ENCODE measurements at places on chromosomes 16 and 17.

DNA sequence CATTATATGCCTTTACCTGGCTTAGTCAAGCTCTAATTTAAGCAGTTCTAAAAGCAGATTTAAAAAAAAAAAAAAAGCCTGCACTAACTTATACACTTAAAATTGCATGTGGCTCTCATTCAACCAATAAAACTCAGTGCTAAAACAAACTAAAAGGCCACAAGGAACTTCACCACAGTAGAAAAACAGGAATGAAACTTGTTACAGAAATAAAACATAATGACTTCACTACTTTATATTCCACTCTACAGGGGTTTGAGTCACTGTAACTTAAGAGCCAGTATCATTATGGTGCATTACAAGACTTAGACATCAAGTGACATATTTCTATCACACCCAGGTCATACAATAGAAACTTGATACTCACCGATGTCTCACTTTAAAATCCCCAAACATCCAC, 11.1 kb downstream of the CA10 start:
- no peak for DNase-seq

GRCh38 chr16:53752560-53752959, 48.6 kb downstream of the FTO start:
- no peak for DNase-seq

- DNase-seq, result no peak
These were observed 1.6 kb upstream of the CCL13 start for GRCh38 chr17:34354637-34355036.

DNA sequence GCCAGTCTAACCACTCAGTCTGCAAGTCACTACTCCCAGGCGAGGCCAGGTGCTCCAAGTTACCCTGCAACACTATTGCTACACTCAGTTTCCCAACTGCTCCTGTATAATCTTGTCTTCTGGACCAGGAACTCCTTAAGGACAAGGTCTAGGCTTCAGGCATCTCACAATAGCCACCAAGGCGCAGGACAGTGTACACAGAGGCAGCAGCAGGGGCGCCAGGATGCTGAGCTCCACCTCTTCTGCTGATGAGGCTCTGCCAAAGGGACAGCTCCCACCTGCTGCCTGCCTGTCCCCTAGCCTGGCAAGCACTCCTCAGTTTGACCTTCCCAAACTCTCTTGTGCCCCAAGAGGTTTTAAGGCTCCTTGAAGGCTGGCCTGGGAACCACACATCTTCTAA, 3.4 kb downstream of the SLC25A11 start:
- DNase-seq, result no peak

DNA sequence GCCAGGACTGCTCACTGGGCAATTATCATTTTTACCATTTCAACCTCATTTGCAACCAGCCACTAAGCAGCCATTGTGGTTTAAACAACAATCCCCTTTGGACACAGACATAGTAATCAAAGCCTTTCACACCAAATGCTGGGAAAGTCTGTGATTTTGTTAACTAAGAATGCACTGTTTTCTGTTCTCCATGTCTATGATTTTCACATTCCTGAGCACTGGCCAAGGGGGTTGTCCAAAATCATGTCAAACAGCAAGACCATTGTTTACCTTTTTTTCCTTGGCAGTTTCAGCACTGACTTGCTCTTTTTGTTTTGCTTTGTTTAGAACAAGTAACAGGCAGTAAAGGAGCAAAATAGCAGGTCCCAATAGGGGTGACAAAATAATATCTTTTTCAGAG, 106.3 kb upstream of the SIAH1 start:
- DNase-seq, result no peak

DNA sequence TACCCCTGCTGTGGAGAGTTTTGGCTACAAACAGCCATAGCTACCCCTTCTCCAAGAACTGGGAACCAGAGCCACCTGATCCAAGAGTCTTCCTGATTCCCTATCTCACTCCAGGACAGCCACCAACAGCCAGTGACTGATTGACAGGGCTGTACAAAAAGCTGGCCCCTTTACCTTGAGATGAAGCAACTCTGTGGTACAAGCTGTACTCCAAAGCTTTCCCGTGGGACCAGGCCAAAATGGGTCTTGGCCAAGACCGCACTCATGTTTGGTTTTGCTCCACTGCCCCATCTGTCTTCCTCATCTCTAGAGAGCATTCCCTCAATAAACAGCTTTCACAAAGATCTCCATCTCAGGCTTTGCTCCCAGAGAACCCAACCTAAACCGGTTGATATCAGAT, 43.6 kb downstream of the RNF157 start:
- DNase-seq, result no peak

DNA sequence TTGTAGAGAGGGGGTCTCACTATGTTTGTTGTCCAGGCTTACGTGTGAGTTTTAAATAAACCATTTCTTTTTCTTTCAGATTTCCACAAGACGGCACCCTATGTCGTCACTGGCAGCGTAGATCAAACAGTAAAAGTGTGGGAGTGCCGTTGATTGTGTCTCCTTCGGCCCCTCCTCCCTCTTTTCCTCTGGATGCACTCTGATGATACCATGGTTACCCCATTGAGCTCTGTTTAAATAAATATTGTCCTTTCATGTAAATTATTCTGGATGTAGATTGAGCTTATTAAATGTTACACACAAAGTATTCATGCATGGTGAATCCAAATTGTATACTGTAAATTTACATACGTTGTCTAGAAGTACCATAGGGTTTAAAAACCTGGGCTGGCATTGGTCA, 29.9 kb downstream of the CLUH start:
- no peak for DNase-seq

- DNase-seq, result no peak
These were observed 96.9 kb downstream of the RAB11FIP4 start for GRCh38 chr17:31488264-31488981.

DNA sequence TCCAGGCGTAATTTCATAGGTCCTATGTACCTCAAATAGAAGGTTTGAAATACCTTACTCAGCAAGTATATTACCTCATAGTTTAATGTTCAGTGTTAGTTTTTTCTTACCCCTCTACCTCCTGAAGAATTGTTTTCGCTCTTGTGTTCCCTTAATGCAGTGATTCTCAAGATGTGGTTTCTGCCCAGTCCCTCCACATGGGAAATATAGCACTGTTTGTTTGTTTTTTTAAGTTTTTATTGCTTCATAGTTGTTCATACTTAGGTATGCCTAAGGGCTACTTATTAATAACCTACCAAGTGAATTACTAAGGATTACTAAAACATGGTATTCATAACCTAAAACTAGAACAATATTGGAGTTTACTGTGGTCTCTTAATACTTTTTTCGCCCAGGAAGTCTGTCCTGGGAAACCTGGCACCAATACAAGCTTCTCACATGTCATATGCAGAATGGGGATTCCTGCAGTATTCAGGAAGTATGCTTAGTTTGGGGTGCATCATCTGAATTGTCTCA, 5.0 kb downstream of the RSPRY1 start:
- no peak for DNase-seq

- no peak for DNase-seq
These were observed 56.0 kb downstream of the WIPI1 start for GRCh38 chr17:68401288-68401687.

GRCh38 chr17:14361945-14362508, 61.1 kb downstream of the HS3ST3B1 start:
- DNase-seq, result no peak

DNA sequence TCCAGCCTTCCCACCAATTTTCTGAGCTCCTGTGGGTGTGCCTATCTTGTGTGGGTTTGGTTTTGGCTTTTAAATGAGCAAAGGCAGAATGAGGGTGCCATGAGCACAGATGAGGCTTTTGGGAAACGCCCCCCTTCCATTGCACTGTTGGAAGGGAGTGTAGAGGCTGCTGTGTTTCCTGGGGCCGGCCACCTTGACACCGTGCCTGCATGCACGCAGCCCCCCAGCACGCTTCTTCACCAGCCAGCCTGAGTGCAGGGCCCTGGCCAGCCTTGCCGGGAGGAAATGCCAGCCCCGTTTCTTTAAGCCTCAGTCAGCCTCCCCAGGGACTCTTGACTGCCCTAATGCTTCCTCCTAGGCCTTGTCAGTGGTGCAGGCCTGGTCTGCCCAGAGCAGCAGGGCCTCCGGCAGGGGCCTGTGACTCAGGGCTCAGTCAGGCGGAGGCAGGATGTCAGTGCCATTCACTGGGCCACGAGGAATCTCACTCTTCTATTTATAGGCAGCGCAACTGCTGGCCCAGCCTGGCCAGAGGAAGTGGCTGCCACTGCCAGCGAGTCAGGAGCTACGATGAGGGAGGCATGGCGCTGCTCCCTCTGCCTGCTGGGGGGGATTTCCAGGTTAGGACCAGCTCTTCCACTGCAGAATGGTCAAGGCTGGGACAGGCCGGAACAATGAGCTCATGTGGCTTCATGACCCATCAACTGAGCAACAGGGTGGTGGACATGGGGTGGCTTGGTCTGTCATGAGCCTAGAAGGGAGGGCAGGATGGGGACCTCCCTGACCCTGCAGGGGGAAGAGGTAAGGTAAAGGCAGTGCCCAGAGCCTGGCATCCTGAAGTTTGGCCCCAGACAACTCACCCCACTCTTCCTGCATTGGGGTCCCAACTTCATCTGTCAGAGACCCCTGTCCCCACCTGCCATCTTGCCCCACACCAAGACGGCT, 205.2 kb downstream of the RAB11FIP4 start:
- DNase-seq, result no peak

DNA sequence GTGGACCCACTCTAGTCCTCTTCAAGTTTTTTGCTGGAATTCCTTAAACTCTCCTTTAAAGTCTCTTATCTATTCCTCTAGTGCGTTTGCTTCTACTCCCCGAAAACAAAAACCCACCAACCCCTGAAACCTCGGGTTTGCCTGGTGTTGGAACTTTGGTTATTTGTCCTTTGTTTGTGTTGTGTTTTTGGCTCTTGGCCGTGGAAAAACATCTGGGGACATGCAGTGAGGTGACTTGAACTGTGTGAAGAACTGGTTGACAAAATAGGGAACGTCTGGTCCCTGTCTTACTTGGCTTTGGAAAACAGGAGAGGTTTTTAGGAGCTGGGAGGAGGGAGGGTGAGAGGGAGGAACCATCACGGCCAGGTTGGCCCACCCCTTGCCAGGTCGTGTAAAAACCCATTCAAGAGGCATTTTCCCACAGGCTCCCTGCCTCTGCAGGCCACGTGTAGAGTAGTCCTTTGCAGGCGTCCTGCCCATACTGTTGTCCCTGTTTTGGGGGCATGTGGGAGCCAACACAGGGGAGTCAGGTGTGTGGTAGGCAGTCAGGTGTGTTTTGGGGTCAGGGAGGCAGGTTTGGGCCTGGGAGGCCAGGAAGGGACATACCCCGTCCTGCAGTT, 169.3 kb downstream of the RAB11FIP4 start:
- DNase-seq, result no peak

DNA sequence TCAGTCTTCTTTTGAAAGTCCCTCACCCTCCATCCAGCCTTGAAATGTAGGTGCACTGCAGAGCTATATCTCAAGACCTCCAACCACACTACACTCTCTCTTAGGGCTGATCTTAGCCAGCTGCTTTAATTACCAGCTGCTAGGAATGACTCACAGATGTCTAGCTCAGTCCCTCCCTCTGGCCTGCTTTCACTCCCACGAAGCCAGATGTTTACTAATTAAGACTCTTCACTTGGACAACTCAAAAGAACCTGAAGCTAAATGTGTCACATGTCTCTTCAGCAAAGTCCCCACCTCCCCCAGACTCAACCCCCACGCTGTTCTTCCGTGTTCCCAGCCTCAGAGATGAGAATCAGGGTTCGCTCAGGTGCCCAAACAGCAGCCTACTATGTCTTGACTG, 2.6 kb downstream of the GTF3C1 start:
- DNase-seq, result no peak

GRCh38 chr17:14946481-14946880, 318.6 kb downstream of the PMP22 start:
- no peak for DNase-seq

DNA sequence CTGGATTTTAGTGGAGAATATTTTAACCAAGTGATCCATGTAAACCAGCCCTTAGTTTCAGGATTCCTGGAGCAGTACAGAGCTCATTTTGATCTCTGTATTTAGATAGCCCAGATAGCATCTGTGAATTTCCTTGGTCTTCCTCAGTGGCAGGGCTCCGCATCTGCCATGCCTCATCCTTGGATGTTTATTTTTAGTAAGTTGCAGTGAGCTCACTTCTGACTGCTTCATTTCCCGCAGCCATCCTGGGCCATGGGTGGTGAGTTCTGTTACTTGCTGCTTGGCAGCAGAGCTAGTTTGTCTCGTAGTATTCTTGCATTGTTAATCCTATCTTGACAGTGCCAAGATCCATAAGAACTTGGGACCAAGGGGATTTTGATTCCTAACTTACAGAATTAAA, 33.7 kb downstream of the IST1 start:
- DNase-seq, result no peak

- DNase-seq, result no peak
These were observed 89.8 kb downstream of the GSG1L start for GRCh38 chr16:27973678-27974077.

DNA sequence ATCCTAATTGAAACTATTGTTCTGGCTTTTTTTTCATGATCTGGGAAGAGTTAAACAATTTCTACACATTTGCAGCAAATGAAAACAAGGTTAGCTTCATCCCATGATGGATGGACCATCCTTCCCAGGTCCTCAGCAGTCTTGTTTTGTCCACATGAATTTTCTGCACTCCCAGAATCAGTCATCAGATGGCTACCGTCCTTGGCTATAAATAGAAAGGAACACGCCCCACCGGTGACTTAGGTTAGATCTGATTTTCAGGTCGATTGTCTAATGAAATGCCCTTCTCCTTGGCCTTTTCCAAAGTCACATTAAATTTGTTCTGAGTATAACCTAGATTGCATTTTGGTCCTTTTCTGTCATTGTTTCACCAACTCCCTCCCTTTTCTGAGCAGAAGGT, 41.4 kb upstream of the NOL11 start:
- DNase-seq, result no peak

- DNase-seq, result no peak
These were observed 40.7 kb downstream of the TBX4 start for GRCh38 chr17:61492759-61493526.

DNA sequence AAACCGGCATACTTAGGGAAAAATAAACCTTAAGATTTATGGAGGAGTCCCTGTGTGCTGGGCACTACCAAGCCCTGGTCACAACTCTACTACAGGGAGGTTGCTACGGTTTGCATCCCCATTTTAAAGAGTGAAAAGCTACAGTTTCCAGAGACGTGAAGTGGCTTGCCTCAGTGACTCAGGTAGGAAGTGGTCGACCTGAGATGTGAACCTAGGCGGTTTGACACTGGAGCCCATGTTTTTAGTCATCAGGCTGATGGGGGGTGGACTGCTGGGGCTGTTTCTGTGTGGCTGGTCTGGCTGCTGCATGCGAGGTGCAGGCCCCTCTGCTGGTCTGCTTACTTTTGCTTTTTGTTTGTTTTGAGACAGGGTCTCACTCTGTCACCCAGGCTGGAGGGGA, 6.6 kb downstream of the COX6A2 start:
- DNase-seq, result peak; percentile 37

GRCh38 chr16:9978160-9978725, 204.0 kb downstream of the GRIN2A start:
- DNase-seq, result no peak

Data from stimulated activated CD8-positive, alpha-beta memory T cell treated with anti-CD3 and anti-CD28 coated beads, Interleukin-7, amount 100 ng/mL, for 1 hour (primary cell).